ENCODE measurements at places on chromosomes 1 and 21. TPM values are rescaled to one million over a fixed set of nuclear protein-coding genes. Genes with fewer than 3 reads are reported as not detected.

- H3K4me3 ChIP-seq, result no peak overlapping the region
- no peak overlapping the region for H3K27ac ChIP-seq
- peaks cover 5% of the 10 kb centered on the region for H3K4me1 ChIP-seq
- peaks cover 3% of the 10 kb centered on the region for H3K27me3 ChIP-seq
Observed at GRCh38 chr1:202315576-202316168, 26.1 kb downstream of the UBE2T start.

DNA sequence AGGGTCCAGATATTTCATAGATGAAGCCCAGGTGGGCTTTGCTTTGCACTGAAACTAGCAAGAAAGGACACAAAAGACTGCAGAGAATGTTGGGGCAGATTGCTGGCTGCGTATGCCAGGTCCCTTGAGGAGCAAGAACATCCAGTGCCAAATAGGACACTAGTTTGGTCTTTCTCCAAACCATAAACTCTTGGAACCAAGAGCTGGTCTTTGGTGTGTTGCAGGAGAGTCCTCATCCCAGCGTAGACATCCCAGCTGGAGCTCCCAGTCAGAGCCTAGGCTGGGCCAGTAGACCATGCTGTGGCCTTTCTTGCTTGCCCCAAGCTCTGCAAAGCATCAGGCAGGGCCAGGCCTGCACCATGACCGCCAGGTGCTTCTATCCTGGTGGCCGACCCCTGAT, 87.5 kb downstream of the ATP5PO start:
- no peak overlapping the region for H3K4me3 ChIP-seq
- no peaks in the 10 kb centered on the region for H3K27me3 ChIP-seq
- no peak for DNase-seq
- H3K27ac ChIP-seq, result no peak overlapping the region
- no peaks in the 10 kb centered on the region for H3K4me1 ChIP-seq

DNA sequence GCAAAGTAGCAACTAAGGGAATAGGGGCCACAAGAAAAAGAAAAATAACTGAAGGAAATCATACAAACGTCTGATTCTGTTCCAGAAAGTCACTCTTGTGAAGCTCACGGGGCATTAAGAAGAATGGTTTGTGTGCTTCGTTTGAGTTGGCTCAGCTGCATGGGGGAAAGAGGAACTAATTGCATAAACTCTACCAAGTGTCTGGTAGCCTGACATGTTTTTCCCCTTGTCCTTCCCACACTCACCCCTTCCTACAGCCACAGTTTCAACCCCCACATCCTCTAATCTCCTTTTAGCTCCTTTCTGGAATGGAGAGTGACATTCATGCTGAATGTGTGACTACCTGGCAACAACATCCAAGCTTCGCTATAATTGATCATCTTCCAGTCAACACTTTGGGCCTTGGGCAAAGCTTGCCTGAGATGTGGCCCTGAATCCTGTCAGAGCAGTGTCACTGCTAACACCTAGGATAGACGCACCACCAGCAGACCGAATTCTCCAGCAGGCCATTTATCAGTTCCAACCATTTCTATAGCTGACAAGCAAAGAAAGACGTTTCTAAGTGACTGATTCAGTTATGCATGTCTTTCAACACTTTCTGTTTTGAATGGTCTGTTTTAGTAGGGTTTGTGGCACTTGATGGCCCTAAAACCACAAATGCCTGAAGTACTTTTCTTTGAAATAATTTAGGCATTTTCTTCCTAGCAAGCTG, 439.6 kb downstream of the TTLL7 start:
- no peak overlapping the region for H3K4me3 ChIP-seq
- H3K4me1 ChIP-seq, result no peaks in the 10 kb centered on the region
- H3K27me3 ChIP-seq, result no peaks in the 10 kb centered on the region
- DNase-seq, result no peak

DNA sequence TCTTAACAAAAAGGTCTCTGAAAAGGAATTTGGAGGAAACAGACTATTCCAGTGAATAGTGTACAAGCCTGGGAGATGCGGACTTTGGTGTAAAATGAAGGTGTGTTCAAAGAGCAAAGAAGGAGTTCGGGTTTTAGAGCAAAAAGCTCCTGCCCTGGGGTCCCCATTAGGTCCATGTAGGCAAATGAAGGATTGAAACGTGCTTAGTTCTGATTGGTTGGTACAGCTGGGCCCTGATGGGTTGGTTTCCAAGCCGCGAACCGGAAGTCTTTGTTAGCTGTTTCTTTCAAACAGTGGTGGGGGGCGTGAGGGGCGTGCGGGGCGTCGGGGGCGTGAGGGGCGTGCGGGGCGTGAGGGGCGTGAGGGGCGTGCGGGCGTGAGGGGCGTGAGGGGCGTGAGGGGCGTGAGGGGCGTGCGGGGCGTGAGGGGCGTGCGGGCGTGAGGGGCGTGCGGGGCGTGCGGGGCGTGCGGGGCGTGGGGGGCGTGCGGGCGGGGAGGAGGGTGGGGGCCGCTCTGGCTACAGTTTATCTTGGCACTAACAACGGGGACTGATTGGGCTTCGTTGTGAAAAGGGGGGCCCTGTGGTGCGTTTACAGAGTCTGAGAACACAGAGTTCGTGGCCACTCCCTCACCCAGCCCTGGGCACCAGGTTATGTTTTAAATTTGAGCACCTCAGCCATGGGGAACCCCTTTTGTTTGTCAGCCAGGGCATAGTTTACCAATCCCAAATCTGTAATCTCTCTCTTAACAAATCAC, 29.4 kb downstream of the LRRC3 start:
- no peaks in the 10 kb centered on the region for H3K27me3 ChIP-seq
- no peak for DNase-seq
- no peaks in the 10 kb centered on the region for H3K36me3 ChIP-seq
- no peak overlapping the region for H3K4me3 ChIP-seq

DNA sequence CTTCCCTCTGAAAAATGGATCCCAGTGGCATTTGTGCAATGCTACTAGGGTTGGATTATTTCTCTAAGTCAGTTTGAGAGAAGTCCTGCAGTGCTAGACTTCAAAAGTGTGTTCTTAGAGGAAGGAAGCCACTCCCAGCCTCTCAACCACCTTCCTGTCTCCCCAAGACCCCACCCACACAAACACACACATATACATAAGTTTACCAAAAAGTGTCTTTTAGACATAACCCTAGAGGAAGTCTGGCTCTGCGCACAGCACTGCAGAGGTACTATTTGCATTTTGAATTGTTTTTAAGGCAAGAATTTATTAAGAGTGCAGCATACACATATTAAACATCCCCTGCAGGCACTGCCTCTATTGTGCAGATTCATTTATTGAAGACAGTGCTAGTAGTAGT, 127.3 kb downstream of the HHIPL2 start:
- H3K4me1 ChIP-seq, result peaks cover 58% of the 10 kb centered on the region
- H3K27me3 ChIP-seq, result no peaks in the 10 kb centered on the region
- DNase-seq, result peak; percentile 11
- H3K4me3 ChIP-seq, result no peak overlapping the region

GRCh38 chr21:35005560-35006224, 43.4 kb downstream of the RUNX1 start:
- peak overlapping the region; percentile 0 for H3K27ac ChIP-seq
- H3K4me3 ChIP-seq, result no peak overlapping the region
- H3K27me3 ChIP-seq, result no peaks in the 10 kb centered on the region
- peaks cover 24% of the 10 kb centered on the region for H3K36me3 ChIP-seq

DNA sequence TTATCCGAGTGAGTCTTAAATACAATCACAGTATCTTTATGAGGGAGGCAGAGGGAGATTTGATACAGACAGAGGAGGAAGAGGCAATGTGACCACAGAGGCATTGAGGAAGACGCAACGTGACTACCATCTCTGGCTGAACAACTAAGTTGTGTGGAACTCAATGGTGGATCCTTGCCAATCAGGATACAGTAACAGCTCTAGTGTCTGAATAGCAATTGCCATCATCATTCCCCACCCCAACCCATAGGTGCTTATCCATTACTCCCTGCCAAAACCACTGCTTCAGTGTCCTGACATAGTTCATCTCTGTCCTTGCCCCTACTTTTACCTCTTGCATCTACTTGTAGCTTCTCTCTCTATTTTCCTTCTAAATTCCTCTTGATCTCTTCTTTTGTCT, 20.5 kb upstream of the RHBDL2 start:
- peaks cover 5% of the 10 kb centered on the region for H3K4me1 ChIP-seq
- H3K27me3 ChIP-seq, result no peaks in the 10 kb centered on the region
- no peak overlapping the region for H3K4me3 ChIP-seq

DNA sequence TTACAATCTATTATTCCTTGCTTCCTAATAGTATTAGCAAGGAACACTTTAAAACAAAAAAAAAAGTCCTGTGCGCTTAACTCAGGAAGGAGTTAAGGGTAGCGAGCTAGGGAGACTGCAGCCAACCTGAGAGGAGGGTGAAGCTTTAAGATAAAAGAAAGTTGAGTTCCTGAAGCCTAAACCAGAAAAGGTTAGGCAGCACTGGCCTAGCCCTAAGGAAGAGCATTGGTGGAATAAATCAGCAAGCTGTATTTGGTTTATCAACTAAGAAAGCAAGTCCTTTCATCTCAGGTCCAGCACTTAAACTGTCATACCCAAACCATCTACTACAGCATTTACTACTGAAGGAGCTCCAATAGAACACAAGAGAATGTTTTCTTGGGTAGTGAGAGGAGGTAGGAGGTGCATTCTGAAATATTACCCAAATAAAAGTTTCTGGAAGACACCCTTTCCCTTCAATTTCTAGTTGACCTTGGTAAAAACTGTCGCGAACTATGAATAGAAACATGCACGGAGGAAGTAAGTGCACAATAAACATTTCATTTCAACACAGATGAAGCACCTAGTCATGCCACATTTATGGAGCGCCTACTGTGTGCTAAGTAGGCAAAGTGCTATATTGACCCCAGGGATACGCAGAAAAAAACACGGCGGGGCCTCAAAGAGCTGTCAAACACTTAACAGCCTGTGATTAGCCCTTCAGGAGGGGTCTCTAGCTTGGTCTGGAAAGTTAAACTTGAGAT, 1.3 kb downstream of the GLRX2 start:
- peaks cover 14% of the 10 kb centered on the region for H3K4me1 ChIP-seq
- no peak for DNase-seq
- H3K4me3 ChIP-seq, result peak overlapping the region; percentile 88
- peaks cover 3% of the 10 kb centered on the region for H3K36me3 ChIP-seq

DNA sequence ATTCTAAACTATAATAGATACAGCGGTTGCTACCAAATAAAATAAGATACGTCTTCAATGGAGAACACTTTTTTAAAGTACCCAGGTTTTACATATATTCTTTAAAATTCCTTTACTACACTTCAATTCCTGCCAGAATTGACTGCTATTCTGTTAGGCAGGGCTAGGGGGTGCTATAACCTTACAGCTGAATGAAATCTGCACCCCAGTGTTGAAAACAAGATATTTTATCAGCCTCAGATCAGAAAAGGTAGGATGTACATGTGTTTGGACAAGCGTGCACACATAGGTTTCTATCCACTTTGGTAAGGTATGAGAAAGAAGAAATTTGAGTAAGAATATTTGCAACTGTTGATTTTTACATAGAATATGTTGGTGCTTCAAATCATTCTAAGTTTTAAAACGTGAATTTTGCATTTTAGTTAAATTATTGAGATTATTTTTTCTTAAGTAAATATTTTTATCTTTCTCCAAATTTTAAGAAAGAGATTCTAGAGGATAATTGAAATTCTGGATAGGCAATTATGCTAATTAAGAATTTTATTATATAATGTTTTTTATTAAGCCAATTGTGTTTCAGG, 490.8 kb upstream of the ADGRL4 start:
- no peaks in the 10 kb centered on the region for H3K27me3 ChIP-seq
- H3K4me1 ChIP-seq, result no peaks in the 10 kb centered on the region
- no peaks in the 10 kb centered on the region for H3K36me3 ChIP-seq
- no peak overlapping the region for H3K4me3 ChIP-seq

- DNase-seq, result no peak
- H3K27me3 ChIP-seq, result no peaks in the 10 kb centered on the region
- no peak overlapping the region for H3K4me3 ChIP-seq
- H3K4me1 ChIP-seq, result no peaks in the 10 kb centered on the region
Observed at GRCh38 chr1:24600551-24600950, 42.6 kb upstream of the SRRM1 start.

- no peak overlapping the region for H3K4me3 ChIP-seq
- H3K4me1 ChIP-seq, result no peaks in the 10 kb centered on the region
- H3K27ac ChIP-seq, result no peak overlapping the region
Observed at GRCh38 chr1:38834937-38835827, 24.4 kb downstream of the RRAGC start.

- H3K4me3 ChIP-seq, result no peak overlapping the region
- DNase-seq, result no peak
- H3K36me3 ChIP-seq, result peaks cover 27% of the 10 kb centered on the region
- H3K4me1 ChIP-seq, result no peaks in the 10 kb centered on the region
Observed at GRCh38 chr1:19730793-19731192, 66.1 kb downstream of the HTR6 start.

DNA sequence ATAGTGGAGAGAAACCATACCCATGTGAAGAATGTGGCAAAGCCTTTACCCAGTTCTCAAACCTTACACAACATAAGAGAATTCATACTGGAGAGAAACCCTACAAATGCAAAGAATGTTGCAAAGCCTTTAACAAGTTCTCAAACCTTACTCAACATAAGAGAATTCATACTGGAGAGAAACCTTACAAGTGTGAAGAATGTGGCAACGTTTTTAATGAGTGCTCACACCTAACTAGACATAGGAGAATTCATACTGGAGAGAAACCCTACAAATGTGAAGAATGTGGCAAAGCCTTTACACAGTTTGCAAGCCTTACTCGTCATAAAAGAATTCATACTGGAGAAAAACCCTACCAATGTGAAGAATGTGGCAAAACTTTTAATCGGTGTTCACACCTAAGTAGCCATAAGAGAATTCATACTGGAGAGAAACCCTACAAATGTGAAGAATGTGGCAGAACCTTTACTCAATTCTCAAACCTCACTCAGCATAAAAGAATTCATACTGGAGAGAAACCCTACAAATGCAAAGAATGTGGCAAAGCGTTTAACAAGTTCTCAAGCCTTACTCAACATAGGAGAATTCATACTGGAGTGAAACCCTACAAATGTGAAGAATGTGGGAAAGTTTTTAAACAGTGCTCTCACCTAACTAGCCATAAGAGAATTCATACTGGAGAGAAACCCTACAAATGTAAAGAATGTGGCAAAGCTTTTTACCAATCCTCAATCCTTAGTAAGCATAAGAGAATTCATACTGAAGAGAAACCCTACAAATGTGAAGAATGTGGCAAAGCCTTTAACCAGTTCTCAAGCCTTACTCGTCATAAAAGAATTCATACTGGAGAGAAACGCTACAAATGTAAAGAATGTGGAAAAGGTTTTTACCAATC, 80.0 kb downstream of the JMJD4 start:
- DNase-seq, result no peak
- peaks cover 70% of the 10 kb centered on the region for H3K36me3 ChIP-seq
- H3K4me3 ChIP-seq, result no peak overlapping the region
- no peak overlapping the region for H3K27ac ChIP-seq
- no peaks in the 10 kb centered on the region for H3K27me3 ChIP-seq

Gene TEKT2
- not detected for total RNA-seq

- H3K4me1 ChIP-seq, result peaks cover 32% of the 10 kb centered on the region
- no peak overlapping the region for H3K27ac ChIP-seq
- H3K36me3 ChIP-seq, result no peaks in the 10 kb centered on the region
Observed at GRCh38 chr1:226444901-226445300, 37.0 kb upstream of the PARP1 start.

Gene GJB5
- total RNA-seq, result not detected
